ENCODE measurements at places on chromosomes 5 and 9.

- DNase-seq, result no peak
These were observed 410.2 kb upstream of the SLC30A5 start for GRCh38 chr5:68683632-68684036.

DNA sequence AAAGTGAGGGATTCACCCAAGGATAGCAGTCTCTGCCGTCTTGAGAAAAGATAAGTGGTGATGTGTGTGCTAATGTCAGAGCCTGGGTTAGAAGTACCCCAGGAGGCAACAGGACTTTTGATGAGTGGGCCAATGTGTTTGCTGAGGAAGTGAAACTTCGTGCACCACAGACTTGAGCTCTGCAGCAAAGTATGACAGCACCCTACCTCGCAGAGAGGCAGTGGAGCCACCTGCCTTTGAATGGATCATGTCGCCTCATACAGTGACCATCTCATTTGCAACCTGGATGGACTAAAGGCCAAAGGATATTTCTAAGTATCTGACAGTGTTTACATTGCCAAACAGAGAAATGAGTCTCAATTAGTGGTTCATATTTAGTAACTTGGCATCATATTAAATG is 593.9 kb upstream of the GRAMD2B start:
- DNase-seq, result no peak

- no peak for DNase-seq
These were observed 102.2 kb upstream of the ICE1 start for GRCh38 chr5:5320062-5320805.

DNA sequence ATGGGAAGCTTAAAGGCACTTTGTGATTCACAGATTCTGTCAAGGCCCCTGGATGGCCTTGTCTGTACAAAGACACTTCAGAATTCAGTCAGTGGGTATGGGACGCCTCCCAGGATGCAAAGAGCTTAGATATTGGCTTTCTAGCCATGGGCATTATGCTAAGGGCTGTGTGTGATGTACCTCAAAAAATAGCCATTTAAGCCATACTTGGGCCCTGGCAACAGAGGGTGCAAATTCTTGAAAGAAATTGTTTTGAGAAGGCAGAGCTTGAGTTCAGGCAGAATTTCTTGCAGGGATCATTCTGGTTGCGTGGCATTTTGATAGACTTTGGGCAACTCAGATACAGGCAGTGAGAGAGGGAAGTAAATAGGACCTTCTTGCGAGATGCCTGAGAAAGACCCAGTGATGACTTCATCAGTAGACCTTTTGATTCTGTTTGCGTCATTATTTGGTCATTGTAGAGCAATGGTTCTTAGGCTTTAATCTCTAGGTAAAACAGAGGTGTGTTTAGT is 3.9 kb downstream of the CYFIP2 start:
- DNase-seq, result no peak

- DNase-seq, result no peak
These were observed 69.8 kb upstream of the RNU6ATAC start for GRCh38 chr9:134234001-134234660.

- DNase-seq, result no peak
These were observed 4.1 kb upstream of the TUBB4B start for GRCh38 chr9:137236936-137237421.

- no peak for DNase-seq
These were observed 458.5 kb downstream of the MAT2B start for GRCh38 chr5:163963881-163964280.
